H9 (cell line): ENCODE measurements at places on chromosomes 3 and 15.

- DNase-seq, result no peak
Observed at GRCh38 chr3:13080026-13080425, 6.8 kb upstream of the IQSEC1 start.

- DNase-seq, result no peak
Observed at GRCh38 chr15:73298522-73299245, 70.1 kb downstream of the HCN4 start.

GRCh38 chr3:57981483-57982087, 26.6 kb upstream of the FLNB start:
- DNase-seq, result no peak

DNA sequence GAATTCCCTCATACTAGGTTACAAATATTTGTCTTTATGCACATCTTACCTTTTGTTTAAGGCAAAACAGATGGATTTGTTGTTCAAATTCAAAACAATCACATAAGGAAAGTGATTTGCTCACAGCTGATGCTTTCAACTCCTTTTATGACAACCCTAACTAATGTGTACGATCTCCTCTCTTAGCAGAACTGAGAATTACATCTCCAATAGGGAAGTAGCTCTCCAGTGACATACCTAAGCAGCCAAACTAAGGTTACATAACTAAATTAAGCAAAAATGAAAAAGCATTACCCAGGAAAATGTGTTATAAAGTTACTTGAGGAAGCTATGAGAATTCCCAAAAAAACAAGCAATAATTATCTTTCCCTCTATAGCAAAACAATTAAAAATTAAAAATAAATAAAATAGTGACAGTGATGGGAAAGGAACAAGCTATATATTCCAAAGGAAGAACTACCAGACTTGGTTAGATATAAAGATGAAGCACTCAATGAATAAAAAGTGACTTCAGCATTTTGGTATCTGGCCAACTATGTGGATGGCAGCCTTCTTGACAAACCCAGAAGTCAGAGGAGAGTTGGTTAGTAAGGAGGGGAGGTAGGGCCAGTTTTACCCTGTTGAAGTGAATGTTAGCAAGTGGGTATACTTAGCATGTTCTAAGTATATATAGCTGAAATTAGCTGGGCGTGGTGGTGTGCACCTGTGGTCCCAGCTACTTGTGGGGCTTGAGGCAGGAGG, 32.4 kb downstream of the PEAK1 start:
- DNase-seq, result no peak

DNA sequence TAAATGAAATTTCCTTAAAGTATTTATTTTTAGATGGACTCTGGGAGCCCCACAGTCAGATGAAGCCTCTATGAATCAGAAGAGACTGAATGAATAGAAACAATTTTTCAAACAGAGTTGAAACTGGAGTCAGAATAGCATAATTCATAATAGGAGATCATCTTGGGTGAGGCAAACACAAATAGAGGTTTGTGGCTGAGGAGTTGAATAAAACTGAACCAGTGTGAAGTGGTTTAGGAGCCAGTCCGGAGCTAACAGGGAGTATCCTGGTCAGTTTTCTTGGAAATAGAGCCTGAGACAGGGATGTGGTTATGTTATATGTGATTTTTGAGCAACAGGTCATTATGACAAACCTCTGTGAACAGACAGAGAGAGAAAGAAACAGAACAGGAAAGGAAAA, 39.2 kb downstream of the SAMMSON start:
- no peak for DNase-seq

DNA sequence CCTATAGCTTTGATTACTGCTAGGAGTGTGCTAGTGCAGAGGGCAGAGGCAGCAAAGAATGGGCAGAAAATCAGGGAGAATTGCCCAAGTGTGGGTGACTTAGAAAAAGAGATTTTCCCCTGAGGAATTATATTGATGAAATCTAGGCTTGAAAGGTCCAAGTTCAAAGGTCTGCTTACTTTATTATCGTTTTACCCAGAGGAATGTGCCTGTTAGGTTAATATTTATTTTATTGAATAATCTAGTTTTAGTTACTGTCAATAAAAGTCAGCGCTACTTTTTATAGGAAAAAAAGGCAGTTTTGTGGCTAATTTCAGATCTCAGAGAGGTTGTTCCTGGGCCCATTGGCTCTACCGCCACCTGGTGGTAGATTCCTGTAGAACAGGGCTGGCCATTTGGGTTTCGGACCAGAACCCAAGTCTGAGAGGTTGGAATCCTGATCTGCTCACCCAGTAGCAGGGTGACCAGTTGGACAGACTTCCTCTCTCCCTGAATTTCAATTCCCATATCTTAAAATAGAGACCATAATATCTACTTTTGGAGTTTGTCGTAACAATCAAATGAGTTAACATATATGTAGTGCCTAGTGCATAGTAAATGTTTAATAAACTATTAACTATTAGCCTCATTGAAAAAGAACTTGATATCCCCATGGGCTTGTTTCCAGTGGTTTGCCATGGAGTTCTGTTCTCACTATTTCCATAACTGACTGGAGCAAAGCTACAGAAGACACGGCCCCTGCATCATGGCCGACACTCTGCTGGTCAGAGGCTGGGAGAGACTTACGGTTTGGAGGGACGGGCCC, 62.7 kb upstream of the ZNF148 start:
- DNase-seq, result peak; percentile 55

DNA sequence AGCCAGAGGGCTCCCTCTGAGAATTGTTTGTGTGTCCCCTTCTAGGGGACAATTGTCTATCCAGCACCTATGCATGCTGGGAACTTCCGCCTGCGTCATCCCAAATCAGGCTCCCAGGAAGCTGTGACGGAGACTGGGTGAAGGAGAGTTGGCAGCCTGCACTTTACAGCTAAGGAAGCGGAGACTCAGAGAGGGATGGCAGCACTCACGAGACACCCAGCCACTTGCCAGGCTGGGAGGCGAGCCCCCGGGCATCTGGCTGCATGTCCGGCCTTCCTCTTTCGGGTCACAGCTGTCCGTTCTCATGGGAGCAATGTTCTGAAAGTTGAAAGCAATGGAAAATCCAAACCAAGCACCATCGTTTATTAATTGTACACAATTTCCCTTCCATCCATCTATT, 45.5 kb upstream of the SLC6A11 start:
- DNase-seq, result peak; percentile 4

- DNase-seq, result no peak
Observed at GRCh38 chr3:65114041-65114440, 426.2 kb upstream of the ADAMTS9 start.

DNA sequence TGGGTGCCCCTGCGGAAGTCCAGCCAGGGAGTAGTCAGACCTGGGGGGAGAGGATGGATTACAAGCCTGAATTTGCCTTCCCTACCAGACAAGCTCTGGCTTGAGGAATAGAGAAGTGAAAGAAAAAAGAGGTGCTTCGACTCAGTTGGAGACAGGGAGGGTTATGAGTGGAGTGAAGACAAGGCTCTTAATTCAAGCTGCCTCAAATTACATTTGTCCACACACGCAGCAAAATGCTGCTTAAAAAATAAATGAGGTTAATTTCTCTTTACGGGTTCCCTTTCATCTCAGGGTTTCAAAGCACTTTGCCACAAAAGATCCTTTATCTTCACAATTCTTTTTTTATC, 49.0 kb upstream of the SLC4A7 start:
- DNase-seq, result peak; percentile 50

DNA sequence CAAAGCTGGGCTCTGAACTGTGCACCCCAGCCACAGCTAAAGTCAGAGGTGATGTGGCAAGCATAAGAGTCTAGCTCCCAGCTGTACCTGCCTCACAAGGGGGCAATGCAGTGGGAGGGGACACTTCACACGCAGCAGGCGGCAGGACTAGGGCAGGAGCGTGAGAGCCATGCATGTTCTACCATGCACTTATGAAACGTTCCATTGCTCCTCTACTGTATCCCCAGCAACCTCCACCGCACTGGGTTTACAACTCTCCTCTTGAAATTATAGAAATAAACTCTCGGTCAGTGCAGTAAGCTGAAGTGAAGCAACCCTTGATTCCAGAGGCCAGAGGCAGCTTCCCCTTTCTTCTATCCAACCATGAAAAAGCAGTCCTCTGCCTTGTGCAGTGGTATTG, 298.6 kb upstream of the STT3B start:
- DNase-seq, result no peak

- no peak for DNase-seq
Observed at GRCh38 chr3:11818033-11818432, 28.7 kb downstream of the TAMM41 start.

DNA sequence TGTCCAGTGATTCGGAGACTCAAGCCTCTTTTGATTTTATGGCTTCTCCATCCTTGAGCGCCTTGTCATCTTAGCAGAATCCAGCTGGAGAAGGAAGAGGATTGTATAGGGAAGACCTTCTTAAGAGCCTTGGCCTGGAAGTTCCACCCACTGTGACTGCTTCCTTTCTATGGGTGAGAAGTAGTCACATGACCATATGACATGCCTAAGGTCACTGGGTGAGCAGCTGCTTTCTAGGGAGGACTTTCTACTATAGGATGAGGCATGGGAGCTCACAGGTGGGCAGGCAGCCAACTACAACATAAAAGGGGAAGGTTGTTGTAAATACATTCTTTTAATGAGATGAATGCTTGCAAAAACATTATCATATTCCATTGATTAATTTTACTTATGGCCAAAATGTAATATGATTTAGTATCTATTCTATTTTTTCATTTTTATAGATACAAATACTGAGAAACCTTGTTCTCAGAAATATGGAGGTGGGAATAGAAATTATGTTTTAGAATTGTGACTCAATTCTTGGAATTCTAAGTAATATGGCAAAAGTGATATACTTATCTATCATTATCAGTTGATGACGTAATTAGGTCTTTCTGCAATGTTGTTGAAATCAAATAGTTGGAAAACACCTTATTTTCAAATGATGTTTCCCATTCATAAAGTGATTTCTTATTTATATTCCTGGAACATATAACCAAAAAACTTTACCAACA, 53.6 kb upstream of the MINAR1 start:
- DNase-seq, result no peak

DNA sequence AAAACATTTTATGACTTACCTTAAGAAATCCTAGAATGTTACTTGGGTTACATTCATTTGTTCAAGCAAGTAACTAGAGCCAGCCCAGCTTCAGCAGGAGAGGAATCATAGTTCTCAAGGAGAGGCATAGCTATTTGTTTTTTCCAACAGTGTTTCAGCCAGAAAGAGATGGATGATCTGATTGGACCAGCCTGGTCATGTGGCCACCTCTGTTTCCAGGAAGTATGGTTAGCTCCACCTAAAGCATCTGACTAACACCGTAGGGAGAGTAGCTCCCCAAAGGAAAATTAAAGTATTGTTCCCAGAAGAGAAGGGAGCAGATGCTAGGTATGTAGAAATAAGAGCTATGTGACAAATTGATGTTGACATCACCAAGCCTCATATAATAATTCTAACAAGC, 417.1 kb downstream of the TAFA4 start:
- no peak for DNase-seq

DNA sequence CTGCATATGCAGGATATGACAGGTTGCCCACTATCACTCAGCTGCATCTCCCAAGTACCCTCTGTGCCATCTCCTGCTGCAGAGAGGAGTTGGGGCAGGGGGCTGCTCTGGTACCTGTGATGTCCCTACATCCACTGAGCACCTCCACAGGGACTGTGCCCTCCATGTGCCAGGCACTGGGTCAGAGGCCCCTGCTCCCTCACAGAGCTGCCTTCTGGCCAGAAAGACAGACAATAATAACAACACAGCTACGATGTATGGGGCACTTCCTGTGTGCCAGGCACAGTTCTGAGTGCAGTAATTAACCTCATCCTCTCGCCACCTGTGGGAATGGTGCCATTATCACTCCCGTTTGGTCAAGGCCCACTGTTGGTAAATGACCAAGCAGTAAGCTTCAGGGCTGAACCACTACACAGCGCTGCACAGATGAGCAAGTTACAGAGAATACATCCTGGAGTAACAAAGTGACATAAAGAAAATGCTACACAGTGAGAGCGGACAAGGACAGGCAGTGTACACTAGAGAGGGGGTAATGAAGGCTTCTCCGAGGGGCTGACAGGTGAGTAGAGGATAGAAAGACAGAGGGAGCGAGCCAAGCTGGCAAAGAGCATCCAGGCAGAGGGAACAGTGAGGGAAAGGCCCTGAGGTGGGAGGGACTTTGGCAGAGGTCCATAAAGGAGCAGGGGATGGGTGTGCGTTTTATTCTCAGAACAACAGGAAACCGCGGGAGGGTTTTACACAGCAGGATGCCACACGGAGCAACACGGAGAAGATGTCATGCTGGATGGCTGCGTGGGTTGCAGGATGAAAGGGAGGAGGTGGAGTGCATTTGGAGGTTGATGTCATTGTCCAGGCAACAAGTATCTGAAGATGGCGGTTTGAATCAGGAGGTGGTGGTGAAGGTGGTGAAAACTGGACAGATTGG, 13.6 kb downstream of the WNT7A start:
- DNase-seq, result no peak

- DNase-seq, result no peak
Observed at GRCh38 chr15:41523097-41523496, 9.5 kb upstream of the LTK start.

GRCh38 chr3:57512166-57512565, 32.0 kb downstream of the DNAH12 start:
- DNase-seq, result no peak

DNA sequence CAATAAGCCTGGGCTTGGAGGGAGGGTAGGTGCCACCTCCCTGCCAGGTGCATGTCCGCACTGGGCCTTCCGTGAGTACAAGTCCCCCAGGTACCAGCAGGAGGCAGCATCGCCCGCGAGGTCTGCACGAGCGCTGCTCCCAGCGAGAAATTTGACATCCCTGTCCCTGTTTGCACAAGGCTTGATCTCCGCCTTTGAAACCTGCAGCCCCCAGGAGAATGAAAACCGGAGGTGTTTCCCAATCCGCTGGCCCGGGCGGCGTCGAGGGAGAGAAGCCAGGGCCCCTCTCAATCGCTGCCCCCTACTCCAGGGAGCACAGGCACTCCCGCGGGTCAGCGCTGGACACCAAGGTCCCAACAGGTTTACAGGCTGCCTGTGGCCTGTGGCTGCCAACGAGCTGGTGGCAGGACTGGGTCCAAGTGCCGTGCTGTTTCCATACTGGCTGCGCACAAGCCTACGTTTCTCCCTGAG, 961 bp downstream of the HAPLN3 start:
- peak; percentile 89 for DNase-seq

GRCh38 chr15:53665930-53666329, 93.5 kb downstream of the WDR72 start:
- DNase-seq, result no peak

DNA sequence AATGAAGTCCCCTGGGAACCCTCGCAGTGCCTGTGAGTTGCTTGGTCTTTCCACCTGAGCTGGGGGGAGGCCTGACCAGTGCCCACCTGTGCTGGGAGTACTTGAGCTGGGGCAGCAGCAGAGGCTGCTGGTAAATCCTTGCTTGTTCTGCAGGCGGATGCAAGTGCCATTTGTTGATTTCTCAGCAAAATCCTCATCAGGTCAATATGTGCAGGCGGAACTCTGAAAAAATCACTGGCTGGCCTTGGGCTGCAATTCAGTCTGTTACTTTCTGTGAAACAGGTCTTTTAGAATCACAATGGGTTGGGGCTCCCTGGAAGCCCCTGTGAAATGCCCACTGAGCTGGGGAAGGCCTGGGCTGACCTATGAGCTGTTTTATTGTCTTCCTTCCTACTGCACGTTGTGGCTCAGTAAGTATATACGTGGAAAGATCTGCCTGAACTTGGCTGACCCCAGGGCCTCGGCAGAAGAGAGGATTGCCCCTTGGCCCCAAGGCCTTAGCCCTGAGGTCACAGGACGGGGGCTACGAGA, 182.0 kb upstream of the RGMA start:
- DNase-seq, result no peak
